ENCODE measurements at places on chromosomes 7 and 10. TPM values are rescaled to one million over a fixed set of nuclear protein-coding genes. Genes with fewer than 3 reads are reported as not detected.
A peak's percentile ranks its signal among the peaks of the same experiment; 100 is the strongest.

Gene SND1
- total RNA-seq: 48.2 TPM

- no peak for DNase-seq
- H3K27me3 ChIP-seq: no peaks in the 10 kb centered on the region
- H3K27ac ChIP-seq: no peak overlapping the region
- no peaks in the 10 kb centered on the region for H3K36me3 ChIP-seq
- no peaks in the 10 kb centered on the region for H3K4me1 ChIP-seq
Measured at GRCh38 chr7:4115941-4116610, 566.0 kb upstream of the FOXK1 start.

Gene IQUB
- total RNA-seq: 0.47 TPM

GRCh38 chr10:110415809-110416208, 81.9 kb upstream of the DUSP5 start:
- H3K27ac ChIP-seq: no peak overlapping the region
- H3K4me1 ChIP-seq: no peaks in the 10 kb centered on the region
- no peaks in the 10 kb centered on the region for H3K36me3 ChIP-seq

DNA sequence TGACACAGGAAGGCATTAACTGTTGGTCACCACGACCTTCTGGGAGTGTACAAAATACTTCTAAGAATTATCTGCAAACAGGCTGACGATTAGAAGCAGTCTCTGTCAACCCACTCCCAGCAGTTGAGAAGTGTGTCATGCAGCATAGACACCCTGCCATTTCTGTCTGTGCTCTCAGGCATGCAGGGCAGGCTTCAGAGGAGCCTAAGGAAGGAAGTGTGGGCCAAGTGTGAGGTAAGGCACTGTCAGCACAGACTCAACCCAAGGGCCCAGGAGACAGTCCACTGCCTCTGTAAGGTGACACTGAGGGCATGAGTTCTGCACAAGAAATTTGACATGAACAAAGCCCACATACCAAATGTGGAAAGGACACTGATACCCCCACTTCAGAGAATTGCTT, 109.0 kb upstream of the VIPR2 start:
- DNase-seq: no peak
- H3K4me1 ChIP-seq: no peaks in the 10 kb centered on the region
- no peaks in the 10 kb centered on the region for H3K36me3 ChIP-seq
- H3K27me3 ChIP-seq: no peaks in the 10 kb centered on the region
- H3K27ac ChIP-seq: no peak overlapping the region
- H3K4me3 ChIP-seq: no peak overlapping the region

DNA sequence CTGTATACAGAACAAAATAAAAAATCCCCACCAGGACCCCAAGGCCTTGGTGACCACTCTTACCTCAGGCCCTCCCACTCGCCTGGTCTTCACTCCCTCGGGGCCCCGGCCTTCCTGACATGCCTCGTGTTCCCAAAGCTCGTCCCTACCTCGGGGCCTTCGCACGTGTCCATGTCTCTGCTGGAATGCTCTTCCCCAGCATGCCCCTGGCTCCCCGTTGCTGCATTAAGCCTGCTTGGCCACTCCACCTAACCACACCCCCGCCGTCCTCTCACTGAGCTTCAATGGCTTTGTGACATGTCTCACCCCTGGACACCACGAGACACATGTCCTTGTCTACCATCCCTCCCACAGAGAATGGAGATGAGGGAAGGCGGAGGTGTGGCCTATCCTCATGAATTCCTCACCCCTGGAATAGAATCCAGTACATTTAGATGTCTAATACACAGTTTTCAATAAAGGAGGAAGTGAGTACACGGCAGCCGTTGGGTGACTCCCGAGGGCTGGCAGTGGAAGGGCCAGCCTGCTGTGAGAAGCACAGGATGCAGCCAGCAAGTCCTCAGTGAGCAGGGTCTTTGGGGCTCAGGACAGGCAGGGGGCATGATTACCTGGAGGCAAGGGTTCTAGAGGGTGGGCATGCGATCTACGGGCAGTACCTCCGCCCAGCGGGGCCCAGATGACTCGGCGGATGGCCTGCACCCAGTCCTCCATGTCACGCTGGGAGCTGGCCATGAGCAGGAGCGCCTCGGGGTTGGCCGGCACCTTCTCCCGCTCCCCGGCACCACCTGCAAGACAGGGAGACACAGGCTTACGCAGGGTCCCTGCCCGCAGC, 125.7 kb downstream of the ARHGAP22 start:
- DNase-seq: no peak
- H3K4me3 ChIP-seq: no peak overlapping the region
- peaks cover 5% of the 10 kb centered on the region for H3K27me3 ChIP-seq
- H3K36me3 ChIP-seq: no peaks in the 10 kb centered on the region

- no peaks in the 10 kb centered on the region for H3K4me1 ChIP-seq
- no peak overlapping the region for H3K4me3 ChIP-seq
- no peak for DNase-seq
- H3K27me3 ChIP-seq: no peaks in the 10 kb centered on the region
Measured at GRCh38 chr10:89047397-89047796, 56.8 kb downstream of the FAS start.

GRCh38 chr10:73999703-74000102, 1.8 kb downstream of the VCL start:
- peaks cover 50% of the 10 kb centered on the region for H3K4me1 ChIP-seq
- no peaks in the 10 kb centered on the region for H3K27me3 ChIP-seq
- peak overlapping the region; percentile 97 for H3K27ac ChIP-seq

- peaks cover 4% of the 10 kb centered on the region for H3K4me1 ChIP-seq
- no peaks in the 10 kb centered on the region for H3K36me3 ChIP-seq
- no peak for DNase-seq
- H3K27ac ChIP-seq: peak overlapping the region; percentile 66
Measured at GRCh38 chr10:95792874-95793285, 36.9 kb downstream of the ENTPD1 start.

Gene LRWD1
- total RNA-seq: 13.3 TPM

GRCh38 chr7:32957326-32958045, at the start of gene FKBP9:
Gene FKBP9 (plus strand): TSS chr7:32957440. CDS start chr7:32957574, 134 bp downstream.
- H3K36me3 ChIP-seq: no peaks in the 10 kb centered on the region
- peaks cover 15% of the 10 kb centered on the region for H3K4me1 ChIP-seq
- no peaks in the 10 kb centered on the region for H3K27me3 ChIP-seq
- peak within 1 kb of the TSS; percentile 89 for H3K27ac ChIP-seq

- no peaks in the 10 kb centered on the region for H3K4me1 ChIP-seq
- H3K4me3 ChIP-seq: no peak overlapping the region
- peaks cover 11% of the 10 kb centered on the region for H3K27me3 ChIP-seq
- no peaks in the 10 kb centered on the region for H3K36me3 ChIP-seq
Measured at GRCh38 chr7:148337246-148337965, 253.2 kb upstream of the C7orf33 start.

Gene SOSTDC1
- not detected for total RNA-seq

Gene WNT2
- not detected for total RNA-seq

Gene DLX5
- not detected for total RNA-seq

DNA sequence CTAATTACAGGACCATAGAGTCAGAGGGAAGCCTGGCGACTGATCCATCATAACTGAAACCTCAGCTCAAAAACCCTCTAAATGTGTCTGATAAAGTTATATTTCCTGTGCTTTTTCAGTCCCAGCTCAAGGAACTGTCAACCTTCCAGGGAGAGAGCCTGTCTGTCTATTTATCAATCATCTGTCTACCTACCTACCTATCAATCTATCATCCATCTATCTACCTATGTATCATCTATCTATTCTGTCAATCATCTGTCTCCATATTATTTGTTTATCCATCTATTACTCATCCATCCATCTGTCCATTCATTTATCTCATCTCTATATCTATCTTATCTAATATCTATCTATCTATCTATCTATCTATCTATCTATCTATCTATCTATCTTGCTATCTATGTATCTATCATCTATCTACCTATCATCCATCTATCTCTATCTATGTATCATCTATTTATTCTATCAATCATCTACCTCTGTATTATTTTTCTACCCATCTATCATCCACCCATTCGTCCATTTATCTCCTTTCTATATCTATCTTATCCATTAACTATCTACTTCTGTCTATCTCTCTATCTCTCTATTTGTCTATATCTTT, 161.4 kb downstream of the PRKCQ start:
- H3K36me3 ChIP-seq: no peaks in the 10 kb centered on the region
- H3K27me3 ChIP-seq: no peaks in the 10 kb centered on the region
- no peak overlapping the region for H3K27ac ChIP-seq
- DNase-seq: no peak

DNA sequence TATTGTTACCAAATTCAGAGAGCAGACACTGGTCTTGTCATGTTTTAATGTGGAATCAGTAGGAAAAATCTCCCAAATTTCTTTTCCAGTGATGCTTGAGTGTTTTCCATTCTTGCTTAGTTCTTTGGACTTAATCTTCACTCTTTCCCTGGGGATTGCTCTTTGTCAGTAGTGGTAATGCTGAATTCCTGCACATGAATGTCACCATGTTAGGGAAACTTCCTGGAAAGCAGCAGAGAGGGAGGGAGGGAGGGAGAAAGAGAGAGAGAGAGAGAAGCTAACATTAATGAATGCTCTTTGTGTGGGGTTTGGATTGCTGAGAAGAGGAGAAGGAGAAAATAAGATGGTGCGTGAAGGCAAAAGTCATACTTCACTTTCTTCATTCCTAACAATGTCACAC, 295.3 kb upstream of the COBL start:
- H3K27ac ChIP-seq: no peak overlapping the region
- no peaks in the 10 kb centered on the region for H3K36me3 ChIP-seq
- no peak overlapping the region for H3K4me3 ChIP-seq
- no peaks in the 10 kb centered on the region for H3K27me3 ChIP-seq

DNA sequence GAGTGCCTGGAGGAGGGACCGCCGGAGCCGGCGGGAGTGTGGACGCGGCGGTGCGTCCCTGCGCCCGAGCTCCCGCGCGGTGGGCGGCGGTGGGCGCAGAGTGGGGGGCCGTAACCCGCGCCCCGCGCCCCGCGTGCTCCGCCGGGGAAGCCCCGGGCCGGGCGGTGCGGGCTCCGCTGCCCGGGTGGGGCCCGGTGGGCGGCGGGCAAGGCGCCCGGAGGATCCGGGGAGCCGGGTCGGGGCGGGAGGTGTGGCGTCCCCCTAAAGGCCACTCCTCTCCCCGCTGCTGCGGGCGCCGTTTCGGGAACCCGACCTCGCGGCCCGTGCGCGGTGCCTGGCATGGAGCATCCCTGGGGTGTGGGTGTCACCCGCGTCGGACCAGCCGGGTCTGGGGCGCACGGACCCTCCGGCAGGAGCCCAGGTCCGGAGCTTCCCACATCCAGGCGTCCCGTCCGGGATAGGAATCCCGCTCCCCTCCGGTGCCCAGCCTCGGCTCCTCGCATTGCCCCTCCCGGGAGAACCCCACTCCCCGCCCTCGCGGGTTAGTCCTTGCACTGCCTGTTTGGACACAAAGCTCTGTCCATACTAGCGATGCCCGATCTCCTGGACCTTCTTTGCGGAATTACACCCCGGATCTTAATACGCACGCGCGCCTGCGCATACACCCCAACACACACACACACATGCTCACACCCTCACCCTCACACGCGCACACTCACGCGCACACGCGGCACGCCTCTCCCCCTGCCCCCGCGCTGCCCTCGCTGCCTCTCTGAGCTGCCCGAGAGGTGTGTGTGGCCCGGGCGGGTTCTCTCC, 723 bp downstream of the MTURN start:
- no peaks in the 10 kb centered on the region for H3K27me3 ChIP-seq
- H3K27ac ChIP-seq: peak overlapping the region; percentile 87
- H3K36me3 ChIP-seq: no peaks in the 10 kb centered on the region

Gene SPDYE1
- total RNA-seq: not detected

Gene PILRA
- total RNA-seq: 2.3 TPM

DNA sequence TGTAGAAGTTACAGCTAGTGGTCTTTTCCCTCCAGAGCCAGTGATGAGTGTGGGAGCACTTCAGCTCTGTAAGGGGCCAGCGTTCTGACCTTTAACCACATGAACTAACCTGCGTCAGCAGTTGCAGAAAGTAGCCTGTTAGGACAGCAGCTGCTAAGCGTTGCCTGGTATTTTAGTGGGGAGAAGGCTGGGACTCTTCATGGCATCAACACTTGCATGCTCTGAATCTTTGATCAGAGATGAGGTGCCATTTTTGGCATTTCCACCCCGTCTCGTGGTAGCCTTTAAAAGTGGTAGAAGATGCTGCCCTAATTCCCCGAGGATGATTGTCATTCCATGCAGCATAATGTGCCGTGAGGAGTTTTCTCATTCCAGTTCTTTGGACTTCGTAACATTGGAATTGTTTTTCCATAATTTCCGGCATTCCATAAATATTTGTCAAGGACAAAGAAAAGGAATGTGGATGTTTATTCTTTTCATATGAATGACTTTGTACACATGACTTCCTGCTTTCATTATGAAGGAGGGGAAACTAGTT, 92.2 kb downstream of the AVL9 start:
- DNase-seq: no peak
- no peak overlapping the region for H3K4me3 ChIP-seq
- peaks cover 11% of the 10 kb centered on the region for H3K36me3 ChIP-seq
- H3K27me3 ChIP-seq: no peaks in the 10 kb centered on the region
- peaks cover 5% of the 10 kb centered on the region for H3K4me1 ChIP-seq

Gene ACTR3C
- total RNA-seq: 0.71 TPM

Data from psoas muscle (tissue), 8 donors.